ENCODE measurements at places on chromosomes 11 and 22. TPM values are rescaled to one million over a fixed set of nuclear protein-coding genes. Genes with fewer than 3 reads are reported as not detected.
A peak's percentile ranks its signal among the peaks of the same experiment; 100 is the strongest.

The POU2AF2 gene
- total RNA-seq = not detected

The FAM111B gene
- total RNA-seq = 3.2 TPM

The CARD18 gene
- total RNA-seq = not detected

GRCh38 chr11:85875505-85875904 lies 20.3 kb downstream of the CCDC83 start:
- no peak for DNase-seq

DNA sequence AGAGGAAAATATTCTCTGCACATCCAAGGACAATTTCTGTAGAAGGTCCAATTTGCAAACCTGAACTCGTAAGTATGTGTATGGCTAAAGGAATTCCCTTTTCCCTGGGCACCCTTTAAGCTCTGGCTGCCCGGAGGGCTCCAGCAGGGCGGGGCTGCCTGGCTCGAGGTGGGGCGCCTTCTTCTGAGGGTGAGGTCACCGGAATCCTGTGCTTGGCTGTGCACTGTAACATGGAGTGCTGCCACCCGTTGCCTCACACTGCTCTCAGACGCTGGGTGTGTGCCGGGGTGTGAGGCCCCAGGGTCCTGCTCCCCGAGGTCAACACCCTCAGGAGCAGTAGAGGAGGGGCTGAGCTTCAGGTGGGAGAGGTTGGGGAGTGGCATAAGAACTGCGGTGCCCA lies 61.5 kb downstream of the SYN3 start:
- no peak for DNase-seq

- DNase-seq = peak; percentile 77
These were observed 20.3 kb upstream of the PGM2L1 start for GRCh38 chr11:74418509-74418895.

GRCh38 chr11:11378184-11378940 lies 25.3 kb upstream of the CSNK2A3 start:
- DNase-seq = no peak

GRCh38 chr11:73980001-73980961 lies 2.4 kb downstream of the UCP2 start:
- peak; percentile 31 for DNase-seq

DNA sequence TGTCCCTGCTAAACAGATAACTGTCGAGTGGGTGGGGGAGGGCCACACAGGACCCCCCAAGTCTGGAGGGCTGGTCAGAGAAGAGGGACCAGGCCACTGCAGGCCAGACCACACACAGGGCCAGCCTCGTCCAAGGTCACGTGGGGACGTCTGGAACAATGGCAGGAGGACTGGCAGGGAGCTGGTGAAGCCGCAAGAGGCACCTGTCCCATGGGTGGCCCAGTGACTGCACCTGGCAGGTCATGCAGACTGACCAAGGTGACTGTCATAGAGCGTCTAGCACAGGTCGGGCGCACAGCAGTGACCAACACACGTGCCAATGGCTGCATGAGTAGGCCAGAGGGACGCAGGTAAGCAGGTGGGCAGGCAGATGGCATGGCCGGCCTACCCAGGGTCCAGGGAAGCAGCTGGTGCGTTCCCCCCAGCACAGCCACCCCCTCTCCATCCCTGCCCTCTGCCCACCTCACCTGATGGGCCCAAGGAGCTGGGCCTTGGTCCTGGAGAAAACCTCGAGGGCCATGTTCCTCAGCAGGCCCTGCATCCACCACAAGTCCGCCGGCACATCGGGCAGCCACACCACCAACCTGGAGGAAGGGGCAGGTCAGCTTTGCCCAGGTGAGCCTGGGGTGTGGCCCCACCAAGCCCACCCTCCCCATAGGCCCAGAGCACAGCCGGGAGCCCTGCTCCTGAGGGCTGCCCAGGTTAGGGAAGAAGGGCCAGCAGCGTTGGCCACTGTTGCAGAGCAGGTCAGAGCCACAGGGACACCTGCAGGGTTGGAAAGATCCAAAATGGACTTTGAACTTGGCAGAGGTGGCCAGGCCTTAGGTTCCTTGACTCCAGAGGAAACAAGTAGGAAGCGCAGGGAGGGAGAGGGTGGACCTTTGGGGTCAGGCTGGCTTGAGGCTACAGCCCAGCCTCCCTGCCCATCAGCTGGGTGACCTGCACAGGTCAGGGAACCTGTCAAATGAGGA lies 10.4 kb downstream of the PNPLA5 start:
- DNase-seq = no peak

GRCh38 chr11:94678901-94679300 lies 89.3 kb upstream of the AMOTL1 start:
- no peak for DNase-seq

DNA sequence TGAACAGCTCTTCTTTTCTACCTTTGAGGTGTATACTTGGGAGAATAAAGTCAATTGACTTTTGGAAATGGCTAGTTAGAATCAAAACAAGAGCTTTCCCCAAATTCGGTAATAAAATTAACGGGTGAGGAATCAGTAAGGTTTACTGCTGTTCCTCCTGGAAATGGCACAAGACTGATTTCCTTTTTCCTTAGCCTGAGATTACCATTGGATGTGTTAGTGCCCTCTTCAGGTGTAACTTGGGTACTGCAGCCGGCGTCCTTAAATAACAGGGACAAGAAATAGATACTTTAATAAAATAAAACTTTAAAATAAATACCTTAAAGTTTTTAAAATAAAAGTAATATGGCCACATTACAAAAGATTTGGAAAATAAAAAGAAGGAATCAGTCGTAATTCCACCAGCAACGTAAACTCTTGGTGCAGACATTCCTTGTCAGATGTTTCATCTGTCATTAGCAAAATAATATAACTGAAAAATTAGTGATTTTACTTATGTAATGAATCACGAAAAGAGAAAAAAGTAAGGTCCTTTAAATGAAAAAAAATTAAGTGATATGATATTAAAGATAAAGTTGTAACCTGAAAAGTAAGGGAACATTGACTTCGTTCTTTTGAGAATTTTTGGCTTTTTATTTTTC lies 29.7 kb downstream of the ZFTA start:
- DNase-seq = peak; percentile 38

GRCh38 chr11:130180896-130181294 lies 21.3 kb downstream of the ST14 start:
- no peak for DNase-seq

DNA sequence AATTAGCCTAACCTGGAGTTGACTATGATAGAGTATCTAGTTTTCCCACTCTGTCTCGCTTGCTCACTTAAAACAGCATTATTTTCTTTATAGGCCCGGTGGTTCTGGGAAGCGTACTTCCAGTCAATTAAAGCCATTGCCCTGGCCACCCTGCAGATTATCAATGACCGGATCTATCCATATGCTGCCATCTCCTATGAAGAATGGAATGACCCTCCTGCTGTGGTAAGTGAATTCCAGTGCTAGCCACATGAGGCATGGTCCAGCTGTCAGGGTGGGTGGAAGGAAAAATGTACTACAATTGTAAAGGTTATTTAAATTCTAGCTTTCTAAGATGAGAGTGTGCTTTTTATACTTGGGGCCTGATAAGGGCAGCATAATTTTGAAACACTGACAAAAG lies 76.0 kb downstream of the EXT2 start:
- no peak for DNase-seq

DNA sequence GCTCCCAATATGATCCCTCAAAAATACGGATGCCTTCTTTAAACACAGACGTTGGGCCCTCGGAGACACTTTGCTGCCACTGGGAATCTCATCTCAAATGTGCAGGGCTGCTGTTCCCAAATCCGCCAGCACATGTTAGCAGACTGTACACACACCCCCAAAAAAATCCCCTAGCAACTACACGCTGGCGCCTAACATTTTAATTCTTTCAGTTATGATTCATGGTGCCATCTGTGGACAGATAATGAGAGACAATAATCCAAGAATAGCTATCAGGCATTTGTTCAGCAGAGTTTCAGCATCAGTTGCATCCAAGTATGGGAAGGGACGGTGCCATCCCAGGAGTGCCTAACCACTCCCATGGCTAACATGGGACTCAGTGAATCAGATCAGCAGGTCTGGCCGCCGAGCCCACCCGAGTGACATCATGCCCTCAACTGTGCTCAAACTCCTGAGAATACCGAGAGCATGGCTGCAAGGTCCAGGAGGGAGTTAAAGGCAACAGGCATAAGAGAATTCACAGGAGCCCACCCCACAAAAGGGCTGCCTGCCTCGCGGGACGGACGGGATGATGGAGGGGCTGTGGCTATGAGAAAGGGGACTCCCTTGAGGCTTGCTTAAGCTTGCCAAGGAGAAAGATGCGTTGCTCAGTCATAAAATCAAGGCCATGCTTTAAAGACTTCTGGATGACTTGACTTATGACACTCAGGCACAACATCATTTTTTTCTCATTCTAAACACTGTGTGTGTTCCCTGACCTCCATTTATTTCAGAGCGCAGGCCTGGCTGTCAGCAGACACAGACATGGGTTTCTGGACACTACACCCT lies 337.0 kb downstream of the SHANK2 start:
- DNase-seq = no peak

GRCh38 chr11:118074785-118075184 lies 2.1 kb upstream of the TMPRSS4 start:
- DNase-seq = peak; percentile 23

DNA sequence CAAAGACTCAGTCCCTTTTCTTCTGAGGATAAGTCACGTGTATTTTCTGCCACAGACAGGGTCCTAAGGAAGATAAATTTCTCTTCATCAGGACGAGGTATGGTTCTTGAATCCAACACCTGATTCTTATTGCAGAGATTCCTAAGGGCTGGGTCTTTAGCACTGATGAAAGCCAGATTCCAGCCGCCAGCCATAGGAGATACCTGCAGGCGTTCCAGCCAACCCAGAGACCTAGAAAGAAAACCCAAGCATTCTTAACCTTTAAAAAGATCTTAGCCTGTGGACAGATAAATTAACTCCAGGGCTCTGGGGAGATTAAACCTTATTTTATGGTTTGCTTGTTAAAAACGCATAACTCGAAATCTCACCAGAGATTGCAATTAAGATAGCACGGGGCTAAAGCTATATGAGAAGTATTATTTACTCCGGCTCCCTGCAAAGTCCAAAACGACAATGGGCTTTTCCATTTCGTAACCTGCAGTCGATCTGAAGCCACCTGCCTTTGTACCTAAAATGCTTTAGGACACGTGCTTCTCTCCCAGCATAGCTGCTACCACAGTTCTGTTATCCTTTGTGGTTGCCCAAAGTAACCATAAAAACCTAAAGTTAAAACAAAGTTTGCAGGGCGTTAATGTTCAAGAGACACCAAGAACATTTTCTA lies 104.5 kb downstream of the NXPE2 start:
- no peak for DNase-seq

GRCh38 chr22:26892166-26893041 lies 235.0 kb downstream of the MIAT start:
- no peak for DNase-seq
